Activated naive CD4-positive, alpha-beta T cell treated with anti-CD3 and anti-CD28 coated beads for 36 hours (primary cell): ENCODE measurements at places on chromosomes 5 and 9. TPM values are rescaled to one million over a fixed set of nuclear protein-coding genes. Genes with fewer than 3 reads are reported as not detected.

GRCh38 chr5:27947088-27947487 lies 908.7 kb upstream of the CDH9 start:
- DNase-seq, result no peak

GRCh38 chr5:115977988-115978387 lies 15.7 kb downstream of the LVRN start:
- no peak for DNase-seq

Gene ICE1
- 19.1 TPM for total RNA-seq

DNA sequence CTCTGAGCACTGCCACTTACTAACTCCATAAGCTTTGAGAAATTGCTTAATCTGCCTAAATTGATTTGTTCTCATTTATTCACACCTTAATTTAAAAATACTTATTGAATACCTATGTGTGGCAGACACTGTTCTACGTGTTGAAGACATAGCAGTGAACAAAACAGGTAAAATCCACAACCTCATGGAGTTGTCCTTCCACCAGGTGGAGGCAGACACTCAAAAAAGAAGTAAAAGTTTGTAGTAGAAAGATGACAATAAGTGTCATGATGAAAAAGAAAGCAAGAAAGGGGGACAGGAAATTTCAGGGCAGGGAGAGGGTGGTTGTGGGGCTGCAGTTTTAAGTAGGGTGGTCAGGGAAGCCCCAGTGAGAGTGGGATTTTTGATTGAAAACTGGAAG lies 94.9 kb downstream of the SREK1 start:
- DNase-seq, result peak; percentile 11

Gene ZDHHC11
- total RNA-seq, result 3.6 TPM

DNA sequence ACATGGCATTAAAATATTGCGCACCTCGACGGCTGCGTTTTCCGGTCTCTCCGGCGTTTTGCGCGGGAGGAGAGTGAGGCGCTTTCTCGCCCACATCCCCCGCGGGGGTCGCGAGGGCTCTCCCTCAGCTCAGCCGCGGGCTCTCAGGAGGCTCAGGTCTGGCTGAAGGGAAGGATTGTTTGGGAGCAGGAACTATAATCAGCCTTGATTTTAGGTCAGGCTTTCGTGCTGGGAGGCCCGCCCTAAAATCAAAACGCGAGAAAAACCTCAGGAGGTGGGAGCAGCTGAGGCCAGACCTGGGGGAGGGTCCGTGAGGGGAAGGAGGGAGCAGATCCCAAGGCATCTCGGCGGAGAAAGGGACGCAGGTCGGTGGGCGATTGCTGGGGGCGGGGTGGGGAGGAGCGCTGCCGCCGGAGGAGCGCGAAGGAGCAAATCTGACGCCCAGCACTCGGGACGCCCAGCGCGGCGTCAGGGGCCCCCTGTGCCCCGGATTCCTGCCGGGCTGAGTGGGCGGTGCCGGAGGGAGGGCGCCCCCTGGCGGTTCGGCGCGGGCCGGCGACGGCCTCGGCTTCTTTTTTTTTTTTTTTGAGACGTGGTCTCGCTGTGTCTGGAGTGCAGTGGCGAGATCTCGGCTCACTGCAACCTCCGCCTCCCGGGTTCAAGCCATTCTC lies 18.7 kb upstream of the RNF130 start:
- DNase-seq, result peak; percentile 82

DNA sequence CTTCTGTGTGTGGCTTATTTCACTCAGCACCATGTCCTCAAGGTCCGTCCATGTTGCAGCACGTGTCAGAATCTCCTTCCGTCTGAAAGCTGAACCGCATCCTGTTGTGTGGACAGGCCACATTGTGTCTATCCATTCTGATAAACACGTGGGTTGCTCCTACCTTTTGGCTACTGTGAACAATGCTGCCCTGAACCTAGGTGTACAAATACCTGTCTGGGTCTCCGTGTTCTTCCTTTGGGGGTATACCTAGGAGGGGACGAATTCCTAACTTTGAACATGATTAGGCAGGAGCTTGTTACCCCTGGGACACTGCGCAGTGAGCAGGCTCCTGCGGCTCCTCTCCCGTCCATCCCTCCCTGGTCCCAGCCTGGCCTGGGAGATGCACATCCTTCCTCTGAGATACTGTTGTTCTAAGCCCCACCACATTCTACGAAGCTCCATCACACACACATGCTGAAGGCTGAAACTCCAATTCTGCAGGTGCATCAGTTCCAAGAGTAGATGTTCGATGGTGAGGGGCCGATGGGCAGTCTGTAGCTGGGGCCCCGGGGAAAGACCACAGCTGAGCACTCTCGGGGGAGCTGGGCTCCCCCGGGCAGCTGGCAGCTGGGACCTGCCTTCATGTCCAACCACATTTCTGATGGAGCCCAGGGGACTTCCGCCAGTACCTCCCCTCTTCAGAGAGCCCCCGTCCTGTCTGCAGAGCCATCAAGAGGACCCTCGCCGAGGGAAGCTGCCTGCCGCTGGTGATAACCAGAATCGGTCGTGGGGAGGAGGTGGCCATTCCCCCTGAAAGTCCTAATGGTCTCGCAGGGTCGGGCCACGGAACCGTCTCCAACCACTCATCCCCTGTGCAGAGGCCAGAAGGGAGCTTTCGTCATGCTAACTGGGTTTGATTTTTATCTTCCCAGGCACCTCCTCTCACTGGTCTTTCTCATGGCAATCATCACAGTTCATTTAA lies 120.9 kb downstream of the COL23A1 start:
- no peak for DNase-seq

- no peak for DNase-seq
These were observed 406.0 kb upstream of the PIK3R1 start for GRCh38 chr5:67809589-67809988.
